SK-N-SH (cell line): ENCODE measurements at places on chromosomes 3 and 15. TPM values are rescaled to one million over a fixed set of nuclear protein-coding genes. Genes with fewer than 3 reads are reported as not detected.

DNA sequence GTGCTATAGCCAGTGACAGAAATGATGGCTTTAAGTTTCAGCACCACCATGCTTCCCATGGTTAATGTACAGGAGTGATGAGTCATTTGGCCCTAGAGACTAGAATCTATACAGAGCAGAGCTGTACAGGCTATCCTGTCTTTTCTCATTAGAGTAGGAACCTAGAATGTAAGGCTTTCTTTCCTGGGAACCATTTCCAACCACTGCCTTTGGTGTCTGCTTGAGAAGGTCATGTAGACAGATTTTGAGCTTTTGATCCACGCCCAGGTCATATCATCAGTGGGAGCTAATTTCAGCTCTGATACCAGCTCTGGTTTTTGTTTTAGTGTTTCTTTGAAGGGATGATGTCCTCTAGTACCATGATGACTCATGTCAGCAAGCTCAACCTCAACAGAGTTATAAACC is 543.1 kb downstream of the NTRK3 start:
- no peak for DNase-seq

- no peak for DNase-seq
Observed at GRCh38 chr15:58241872-58242271, 103.7 kb downstream of the AQP9 start.

- DNase-seq = no peak
Observed at GRCh38 chr3:52811452-52812011, 16.9 kb downstream of the ITIH3 start.

DNA sequence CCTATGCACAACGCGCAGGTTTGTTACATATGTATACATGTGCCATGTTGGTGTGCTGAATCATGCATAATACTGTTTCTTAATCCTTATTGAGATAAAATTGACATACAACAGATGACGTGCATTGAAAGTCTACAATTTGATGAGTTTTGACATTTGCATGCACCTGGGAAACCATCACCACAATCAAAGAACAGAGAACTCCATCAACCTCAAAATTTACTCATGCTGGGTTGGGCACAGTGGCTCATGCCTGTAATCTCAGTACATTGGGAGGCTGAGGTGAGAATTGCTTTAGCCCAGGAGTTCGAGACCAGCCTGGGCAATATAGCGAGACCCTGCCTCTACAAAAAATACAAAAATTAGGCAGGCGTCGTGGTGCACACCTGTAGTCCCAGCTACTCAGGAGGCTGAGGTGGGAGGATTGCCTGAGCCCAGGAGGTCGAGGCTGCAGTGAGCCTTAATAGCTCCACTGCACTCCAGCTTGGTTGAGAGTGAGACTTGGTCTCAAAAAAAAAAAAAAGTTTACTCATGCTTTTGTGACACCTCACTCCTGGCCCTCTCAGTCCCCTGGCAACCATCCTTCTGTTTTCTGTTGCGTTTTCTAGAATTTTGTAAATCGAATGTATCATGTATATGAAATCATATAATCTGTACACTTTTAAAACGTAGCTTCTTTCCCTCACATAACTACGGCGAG is 56.6 kb downstream of the BHLHE40 start:
- DNase-seq = no peak

RYR3 gene
- 0.02 and 0.08 TPM in 2 replicates for polyA plus RNA-seq

GRCh38 chr3:57691411-57692132 is 1.3 kb downstream of the DENND6A start:
- DNase-seq = no peak

DNA sequence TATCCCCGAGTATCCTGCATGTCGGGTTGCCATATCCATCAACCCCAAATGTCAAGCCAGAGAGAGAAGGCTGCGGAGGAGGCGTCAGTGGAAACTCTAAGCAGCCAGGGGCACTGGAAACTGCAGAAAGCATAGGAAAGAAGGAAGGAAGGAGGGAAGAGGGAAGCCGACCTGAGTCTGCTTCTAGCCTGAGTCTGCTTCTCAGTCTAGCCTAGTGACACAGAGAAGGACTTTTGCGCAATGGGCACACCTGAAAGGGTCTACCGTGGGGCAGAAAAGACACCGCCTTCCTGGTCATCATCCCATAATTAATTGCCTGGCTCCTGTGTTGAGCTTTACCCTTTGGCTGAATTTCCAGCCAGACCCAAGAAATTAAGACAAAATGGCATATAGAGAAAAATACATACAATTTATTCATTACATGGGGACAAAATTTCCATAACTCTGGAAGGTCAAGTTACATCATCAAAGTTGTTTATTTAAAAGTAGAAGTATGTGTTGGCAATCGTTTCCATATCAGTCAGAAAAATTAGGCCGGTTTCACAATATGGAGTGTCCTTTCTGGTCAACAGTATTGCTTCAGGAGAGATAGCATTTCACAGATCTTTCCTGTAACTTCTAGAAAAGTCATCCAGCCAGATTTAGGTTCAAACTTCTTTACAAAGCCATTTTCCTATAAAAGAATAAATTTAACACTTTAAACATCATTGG is 10.3 kb downstream of the BCL2A1 start:
- DNase-seq = no peak

DNA sequence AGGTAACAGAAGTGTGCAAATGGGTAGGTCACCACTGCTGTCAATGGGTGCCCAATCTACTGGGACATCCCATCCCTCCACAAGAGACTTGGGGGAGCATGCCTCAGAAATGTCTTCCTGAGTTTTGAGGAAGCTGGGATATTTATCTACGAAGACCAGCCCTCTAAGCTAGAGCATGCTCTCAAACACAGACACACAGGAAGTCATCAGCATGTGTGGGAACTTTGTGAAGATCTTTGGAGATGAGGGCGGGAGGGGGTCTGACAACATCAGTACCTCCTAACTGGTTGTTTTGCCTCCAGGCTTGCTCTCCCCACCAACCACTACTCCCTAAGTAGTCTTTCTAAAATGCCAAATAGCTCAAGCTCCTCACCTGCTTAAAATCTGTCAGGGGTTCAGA is 3.5 kb upstream of the MEF2A start:
- DNase-seq = no peak

GRCh38 chr3:46353647-46354410 is at the start of gene CCR2:
Gene CCR2 (plus strand): TSS chr3:46354111. CDS start chr3:46357528, 3,417 bp downstream.
- DNase-seq = no peak

- DNase-seq = no peak
Observed at GRCh38 chr15:29514926-29515325, 245.3 kb upstream of the NSMCE3 start.

CTXN2 gene
- polyA plus RNA-seq = 0.02 and 0.05 TPM in 2 replicates

DNA sequence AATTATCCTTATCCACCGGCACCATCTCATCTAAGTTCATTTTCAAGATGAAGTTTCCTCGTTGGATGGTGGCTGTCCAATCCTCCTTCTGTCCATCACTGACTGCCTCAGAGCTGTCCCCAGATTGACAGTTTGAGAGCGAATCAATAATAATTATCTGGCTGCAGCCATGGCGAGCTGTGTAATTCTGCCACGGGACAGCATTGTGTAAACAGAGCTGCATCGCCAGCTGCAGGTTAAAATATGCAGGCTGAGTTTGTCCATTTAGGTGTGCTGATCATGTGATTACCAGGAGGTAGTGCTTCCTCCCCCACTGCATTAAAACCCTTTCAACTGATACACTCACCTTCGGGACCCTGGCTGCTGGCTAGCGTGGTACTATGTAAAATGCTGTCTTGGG is 461.9 kb upstream of the ONECUT1 start:
- DNase-seq = no peak

DNA sequence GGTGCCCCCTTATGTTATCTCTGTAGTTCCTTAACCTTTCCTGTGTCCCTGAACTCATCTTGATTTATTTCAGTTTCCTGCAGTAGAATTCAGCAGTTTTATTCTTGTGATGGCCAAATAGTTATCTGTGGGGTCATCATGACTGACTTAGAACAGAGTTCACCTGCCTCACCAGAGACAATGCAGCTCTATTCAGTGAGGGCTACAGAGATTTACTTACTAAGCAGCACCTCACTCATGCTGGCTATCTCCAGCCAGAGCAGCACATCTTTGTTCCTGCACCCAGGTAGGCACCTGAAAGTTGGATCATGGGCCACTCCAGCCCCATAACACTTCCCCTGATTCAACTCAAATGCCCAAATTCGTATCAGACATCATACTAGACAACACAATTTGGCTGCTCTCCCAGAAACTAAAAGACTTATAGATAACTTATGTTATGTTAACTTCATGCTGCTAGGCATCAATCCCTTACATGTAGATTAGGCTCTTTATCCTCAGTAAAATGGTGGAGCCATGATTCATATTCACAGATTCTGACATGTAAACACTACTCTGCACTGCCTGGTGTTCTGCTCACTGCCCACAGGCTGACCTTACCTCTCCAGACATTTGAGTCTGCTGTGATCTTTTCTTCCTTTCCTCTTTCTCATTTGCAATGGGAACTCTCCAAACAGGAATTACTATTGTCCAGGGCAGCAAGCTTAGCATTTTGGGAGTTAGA is 9.3 kb upstream of the GOLGB1 start:
- no peak for DNase-seq

GOLGA6L10 gene
- polyA plus RNA-seq = 0.10 and 0.18 TPM in 2 replicates

GRCh38 chr3:156792945-156793344 is 33.2 kb upstream of the LEKR1 start:
- DNase-seq = no peak

DNA sequence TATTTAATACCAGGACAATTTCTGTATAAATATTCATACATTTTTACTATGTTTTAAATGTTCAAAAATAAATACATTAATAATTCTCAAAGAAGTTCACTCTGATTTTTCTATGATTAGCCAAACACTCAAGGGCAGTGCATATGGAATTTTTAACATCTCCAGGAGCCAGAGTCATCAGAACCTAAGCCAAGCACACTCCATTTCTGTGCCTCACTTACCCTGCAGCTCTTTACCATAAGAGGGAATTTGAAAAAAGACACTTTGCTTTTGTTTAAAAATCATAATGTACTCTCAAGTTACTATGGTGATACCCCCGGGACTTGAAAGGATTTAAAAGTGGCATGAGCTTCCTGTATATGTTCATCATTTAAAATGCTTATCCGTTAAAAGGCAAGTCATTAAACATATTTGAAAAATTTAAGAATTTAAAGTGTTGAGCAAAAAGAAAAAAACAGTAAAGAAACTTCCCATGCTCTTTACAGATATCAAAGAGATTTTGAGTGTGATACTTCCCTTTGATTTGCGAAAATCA is 747.4 kb upstream of the NECTIN3 start:
- DNase-seq = no peak

GRCh38 chr3:179811321-179812095 is 158.7 kb downstream of the USP13 start:
- DNase-seq = peak; percentile 73

- no peak for DNase-seq
Observed at GRCh38 chr3:155488671-155489070, 195.2 kb upstream of the STRIT1 start.

MNS1 gene
- 0.42 and 0.90 TPM in 2 replicates for polyA plus RNA-seq

GRCh38 chr15:67300266-67301025 is 45.9 kb downstream of the IQCH start:
- DNase-seq = no peak

ZWILCH gene
- polyA plus RNA-seq = 8.2 and 13.5 TPM in 2 replicates

DNA sequence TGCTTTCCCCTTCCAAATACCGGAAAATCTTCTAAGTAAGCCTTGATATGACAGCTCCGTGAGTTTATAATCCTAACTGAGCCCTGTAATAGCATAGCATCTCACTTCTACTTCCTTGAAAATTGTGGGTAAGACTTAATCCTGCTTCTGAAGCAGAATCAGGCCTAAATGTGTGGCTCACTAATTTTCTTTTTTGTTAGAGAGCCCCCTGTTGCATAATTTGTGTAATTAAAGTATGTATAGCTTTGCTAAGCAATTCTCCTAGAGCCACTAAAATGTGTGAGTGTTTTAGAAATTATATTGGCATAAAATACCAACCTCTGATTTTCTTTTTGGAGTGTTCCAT is 304.4 kb downstream of the FGF12 start:
- no peak for DNase-seq

PRSS50 gene
- not detected in 2 replicates for polyA plus RNA-seq

GCNT3 gene
- polyA plus RNA-seq = 0.08 TPM in 1 of 2 replicates, not detected in the other

DNA sequence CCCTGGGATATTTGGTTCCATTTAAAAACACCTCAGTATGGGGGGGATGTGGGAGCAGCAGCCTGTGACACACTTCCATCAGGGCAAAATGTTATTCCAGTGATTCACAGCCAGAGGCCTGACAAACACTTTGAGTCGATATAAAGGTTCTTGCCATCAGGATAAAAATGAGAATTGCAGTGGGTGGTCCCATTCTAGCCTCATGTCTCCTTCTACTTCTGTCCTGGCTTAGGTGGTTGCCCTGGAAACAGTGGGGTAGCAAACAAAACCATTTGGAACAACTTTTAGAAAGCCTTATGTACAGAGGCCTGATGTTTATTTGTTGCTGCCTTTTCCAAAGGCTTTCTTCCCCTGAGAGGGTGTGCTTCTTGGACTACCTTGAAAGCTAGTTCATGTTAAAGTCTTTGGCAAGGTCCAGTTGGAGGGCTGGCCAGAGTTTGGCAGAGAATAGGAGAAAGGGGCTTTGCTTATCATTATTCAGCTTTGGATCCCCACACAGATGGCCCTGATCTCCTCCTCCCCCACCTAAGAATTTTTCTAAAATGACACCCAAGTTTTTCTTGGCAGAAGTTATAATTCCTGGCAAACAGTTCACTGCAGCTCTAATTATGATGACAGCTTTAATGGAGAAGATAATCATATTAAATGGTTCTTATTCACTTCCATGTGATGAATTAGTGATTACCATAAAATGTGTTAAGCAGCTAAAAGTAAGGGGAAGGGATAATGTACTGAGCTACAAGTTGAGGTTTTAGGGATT is 84.2 kb upstream of the ZNF280D start:
- DNase-seq = no peak

GRCh38 chr15:73305331-73306211 is 63.2 kb downstream of the HCN4 start:
- peak; percentile 79 for DNase-seq

DNA sequence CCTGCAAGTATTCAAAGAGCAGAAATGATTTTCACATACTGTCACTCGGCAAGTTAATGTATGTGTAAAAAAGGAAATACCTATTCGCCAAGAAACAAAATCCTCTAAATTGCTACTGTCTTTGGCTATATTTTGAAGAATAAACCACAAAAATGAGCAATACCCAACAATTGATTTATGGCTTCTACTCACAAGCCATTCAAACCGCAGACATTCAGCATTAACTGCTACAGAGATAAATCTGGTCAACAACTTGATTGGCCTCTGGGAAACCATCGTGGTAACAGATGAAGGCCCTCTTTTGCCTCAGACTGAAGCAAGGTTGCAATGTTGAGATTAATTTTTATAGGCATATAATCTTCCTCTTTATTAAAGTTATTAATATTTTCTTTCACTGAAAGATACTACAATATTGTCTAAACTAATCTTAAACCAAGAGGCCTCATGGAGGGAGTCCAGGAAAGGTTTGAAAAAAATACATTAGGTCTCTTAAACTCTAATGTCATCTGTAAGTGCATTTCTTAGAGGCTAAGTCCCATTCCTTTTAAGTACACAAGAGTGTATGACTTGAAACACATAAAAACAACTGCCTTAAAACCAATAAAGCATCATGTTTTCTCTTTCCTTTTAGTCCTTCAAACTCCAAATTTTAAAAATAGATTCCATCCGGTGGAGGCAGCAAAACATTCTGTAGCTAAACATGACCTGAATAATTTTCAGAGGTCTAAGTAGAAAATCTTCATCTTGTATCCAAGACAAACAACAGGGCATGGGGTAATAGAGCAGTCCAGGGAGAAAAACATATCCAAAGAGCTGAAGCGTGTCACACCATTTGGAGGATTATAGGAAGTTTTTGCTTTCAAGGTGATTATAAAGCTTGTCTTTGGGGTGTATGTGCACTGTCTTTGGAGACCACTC is 162.4 kb upstream of the TGFBR2 start:
- no peak for DNase-seq
